ENCODE measurements at places on chromosomes 11 and 22. TPM values are rescaled to one million over a fixed set of nuclear protein-coding genes. Genes with fewer than 3 reads are reported as not detected.

The MRGPRG gene
- total RNA-seq: not detected

The KCTD17 gene
- total RNA-seq: 9.6 TPM

The GRAMD1B gene
- total RNA-seq: 16.9 TPM

The OTOG gene
- total RNA-seq: not detected

The CNTF gene
- 3.0 TPM for total RNA-seq

The GAB4 gene
- total RNA-seq: not detected

The CASP5 gene
- total RNA-seq: not detected

The FOLR2 gene
- total RNA-seq: not detected

The ZDHHC13 gene
- total RNA-seq: 20.1 TPM

The OMP gene
- not detected for total RNA-seq

The OR8G1 gene
- not detected for total RNA-seq

The PLEKHB1 gene
- total RNA-seq: not detected

The TRPM5 gene
- not detected for total RNA-seq

The MIOX gene
- total RNA-seq: 0.12 TPM

The TTLL12 gene
- total RNA-seq: 17.9 TPM

The AP1B1 gene
- 48.8 TPM for total RNA-seq

The GAL3ST1 gene
- not detected for total RNA-seq

Measured in RPMI7951 (cell line).